ENCODE measurements at places on chromosomes 2 and 18.
A peak's percentile ranks its signal among the peaks of the same experiment; 100 is the strongest.

DNA sequence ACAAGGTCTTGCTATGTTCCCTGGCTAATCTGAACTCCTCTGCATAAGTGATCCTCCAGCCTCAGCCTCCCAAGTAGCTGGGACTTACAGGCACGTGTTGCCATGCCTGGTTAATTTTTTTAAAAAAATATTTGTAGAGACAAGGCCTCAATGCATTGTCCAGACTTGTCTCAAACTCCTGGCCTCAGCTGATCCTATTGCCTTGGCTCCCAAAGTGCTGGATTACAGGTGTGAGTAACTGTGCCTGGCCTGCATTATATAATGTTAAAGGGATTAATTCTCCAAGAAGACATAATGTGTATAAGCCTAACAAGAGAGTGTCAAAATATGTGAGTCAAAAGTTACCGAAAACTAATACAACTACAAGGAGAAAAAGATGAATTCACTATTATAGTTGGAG, 32.2 kb downstream of the BUB1 start:
- DNase-seq = no peak

DNA sequence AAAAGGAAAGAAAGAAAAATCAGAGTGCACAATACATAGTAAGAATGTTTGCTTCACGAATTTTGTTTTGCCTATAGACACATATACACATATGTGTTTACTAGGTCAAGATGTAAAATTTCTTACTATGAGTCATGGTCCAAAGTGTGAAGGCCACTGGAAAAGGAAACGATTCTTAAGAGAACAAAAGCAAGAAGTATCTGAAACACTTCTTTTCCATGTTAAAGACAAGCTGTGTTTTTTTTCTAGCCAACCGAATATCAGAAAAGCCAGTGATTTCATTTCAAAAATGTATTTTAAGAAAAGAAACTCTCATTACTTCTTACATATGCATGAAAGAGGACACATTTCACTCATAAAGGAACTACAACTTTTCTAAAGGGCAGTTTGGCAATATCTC, 24.9 kb downstream of the PECR start:
- no peak for DNase-seq

DNA sequence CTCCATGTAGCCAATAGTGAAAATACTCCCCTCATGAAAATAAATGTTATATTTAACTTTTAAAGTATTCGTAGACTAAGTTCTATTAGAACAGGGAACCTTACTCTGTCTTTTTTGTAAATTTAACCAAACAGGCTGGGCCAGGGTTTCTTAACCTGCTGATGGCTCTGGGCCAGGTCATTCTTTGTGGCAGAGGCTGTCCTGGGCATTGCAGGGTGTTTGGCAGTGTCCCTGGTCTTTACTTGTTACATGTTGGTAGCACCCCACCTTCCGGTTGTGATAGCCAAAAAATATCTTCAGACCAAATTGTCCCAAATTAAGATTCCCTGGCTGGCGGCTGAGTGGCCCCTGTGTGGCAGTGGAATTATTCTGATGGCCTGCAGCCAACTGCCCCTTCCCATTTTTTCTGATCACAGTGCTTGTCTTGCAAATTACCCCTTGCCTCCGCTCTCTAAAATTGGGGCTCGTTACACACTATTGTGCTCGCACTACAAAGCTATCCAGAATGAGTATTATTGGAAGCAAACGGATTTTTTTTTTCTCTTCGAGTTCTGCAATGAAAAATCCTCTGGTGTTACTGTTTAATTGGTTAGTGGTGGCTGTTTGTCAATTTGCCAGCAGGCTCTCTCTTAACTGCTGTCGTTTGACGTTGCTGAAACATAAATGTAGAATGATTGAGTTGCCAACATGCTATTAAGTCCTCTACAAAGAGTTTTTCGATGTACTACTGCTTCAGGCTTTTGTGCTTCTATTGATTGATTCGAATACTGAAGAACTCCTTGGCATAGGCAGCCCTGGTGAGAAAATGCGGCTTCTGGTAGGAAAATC, 216.9 kb downstream of the SH3RF3 start:
- no peak for DNase-seq

DNA sequence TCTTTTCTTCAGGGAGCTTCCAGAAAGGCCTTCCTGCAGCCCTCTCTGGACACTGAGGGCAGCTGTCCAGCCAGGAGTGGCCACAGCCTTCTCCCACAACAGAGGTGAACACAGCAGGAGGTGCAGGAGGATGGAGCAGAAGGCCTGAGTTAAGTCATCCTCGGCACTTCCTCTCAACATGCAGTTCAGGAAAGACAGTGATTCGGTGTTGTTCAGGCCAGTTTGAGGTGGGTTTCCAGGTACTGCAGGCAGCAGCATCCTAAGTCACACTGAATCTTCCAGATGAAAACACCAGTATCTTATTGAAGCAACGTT, 225.3 kb upstream of the PXDN start:
- DNase-seq = no peak

- DNase-seq = no peak
These were observed 11.2 kb upstream of the DAPL1 start for GRCh38 chr2:158783923-158784322.

DNA sequence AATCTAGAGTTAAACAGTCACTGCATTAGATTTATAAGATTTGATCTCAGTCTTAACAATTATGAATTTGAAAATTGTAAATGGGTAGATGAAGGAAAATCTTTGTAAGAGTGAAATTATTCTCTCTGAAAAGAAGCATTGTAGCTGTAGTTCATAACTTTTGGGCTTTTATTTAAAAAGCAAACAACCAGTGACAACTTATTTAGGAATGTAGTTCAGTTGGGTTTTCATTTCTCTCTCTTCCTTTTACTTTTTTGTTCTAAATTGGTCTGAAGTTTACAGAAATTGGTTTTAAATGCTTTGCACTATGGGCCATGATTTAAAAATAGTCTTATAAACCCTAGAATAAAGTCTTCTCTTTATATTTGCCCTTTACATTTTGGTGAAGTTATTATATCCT, 296.6 kb downstream of the GULP1 start:
- DNase-seq = no peak

GRCh38 chr2:178782236-178782635, 25.0 kb downstream of the TTN start:
- no peak for DNase-seq

DNA sequence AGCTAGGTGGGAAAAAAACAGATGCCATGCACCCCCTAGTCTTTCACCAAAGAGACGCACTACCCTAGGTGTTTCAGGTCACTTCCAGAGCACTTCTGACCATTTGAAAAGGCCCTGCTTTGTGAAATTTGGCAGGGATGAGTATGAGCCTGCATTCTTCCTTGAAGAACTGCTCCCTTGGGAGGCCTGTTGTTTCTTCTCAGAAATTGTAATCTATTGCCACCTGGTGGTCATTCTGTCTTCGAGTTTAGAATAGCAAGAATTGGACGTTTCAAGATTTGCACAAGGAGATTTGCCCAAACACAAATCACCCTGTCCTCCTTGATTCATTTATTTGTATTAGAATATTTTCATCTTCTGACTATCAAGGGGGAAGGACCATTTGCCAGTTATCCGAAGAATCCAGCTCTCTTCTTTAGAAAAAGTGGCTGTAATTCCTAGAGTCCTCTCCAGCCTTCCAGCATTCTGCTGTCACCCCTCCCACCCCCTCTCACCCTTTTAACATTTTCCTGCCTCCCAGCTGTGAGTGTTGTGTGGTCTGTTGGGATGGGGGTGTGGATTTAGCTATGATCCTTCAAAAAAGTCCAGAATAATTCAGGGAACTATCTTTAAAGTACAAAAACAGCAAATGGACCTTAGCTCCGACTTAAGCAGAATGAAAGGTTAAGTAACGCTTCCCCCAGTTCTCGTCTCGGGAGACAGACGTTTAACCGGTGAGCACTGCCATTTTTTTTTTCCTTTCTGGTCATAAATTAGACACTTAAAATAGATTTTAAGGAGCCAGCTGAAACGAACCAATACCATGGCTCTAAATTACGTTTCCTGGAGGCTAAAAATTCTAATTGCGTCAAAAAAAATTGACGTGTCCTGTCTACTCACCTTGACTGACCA, 3.7 kb upstream of the GAD1 start:
- DNase-seq = peak; percentile 79

DNA sequence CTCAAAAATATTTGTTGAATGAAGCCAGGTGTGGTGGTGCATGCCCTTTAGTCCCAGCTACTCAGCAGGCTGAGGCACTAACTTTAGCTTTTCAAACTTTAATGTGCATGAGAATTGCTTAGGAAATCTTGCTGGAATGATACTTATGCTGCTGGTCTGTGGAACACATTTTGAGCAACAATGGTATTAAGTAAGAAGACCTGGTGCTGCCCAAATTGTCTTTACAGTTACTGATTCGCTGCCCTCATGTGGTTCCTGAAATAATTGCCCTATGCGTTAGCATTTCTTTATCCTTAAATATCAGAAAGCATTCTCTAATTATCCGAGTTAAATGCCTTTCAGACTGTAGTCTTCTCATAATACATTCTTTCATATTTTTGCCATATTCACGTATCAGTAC, 76.0 kb upstream of the SESTD1 start:
- no peak for DNase-seq

DNA sequence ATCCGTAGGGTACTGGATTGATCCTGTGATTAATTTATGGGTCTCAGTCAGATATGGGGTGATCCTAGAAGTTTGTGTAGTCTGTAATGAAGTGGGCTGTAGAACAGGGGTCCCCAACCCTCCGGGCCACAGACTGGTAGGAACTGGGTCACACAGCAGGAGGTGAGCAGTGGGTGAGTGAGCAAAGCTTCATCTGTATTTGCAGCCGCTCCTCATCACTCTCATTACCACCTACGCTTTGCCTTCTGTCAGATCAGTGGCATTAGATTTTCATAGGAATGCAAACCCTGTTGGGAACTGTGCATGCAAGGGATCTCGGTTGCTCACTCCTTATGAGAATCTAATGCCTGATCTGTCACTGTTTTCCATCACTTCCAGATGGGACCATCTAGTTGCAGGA, 48.8 kb downstream of the EML4 start:
- DNase-seq = no peak

- no peak for DNase-seq
These were observed 1467.4 kb upstream of the NXPH2 start for GRCh38 chr2:140247451-140248195.

DNA sequence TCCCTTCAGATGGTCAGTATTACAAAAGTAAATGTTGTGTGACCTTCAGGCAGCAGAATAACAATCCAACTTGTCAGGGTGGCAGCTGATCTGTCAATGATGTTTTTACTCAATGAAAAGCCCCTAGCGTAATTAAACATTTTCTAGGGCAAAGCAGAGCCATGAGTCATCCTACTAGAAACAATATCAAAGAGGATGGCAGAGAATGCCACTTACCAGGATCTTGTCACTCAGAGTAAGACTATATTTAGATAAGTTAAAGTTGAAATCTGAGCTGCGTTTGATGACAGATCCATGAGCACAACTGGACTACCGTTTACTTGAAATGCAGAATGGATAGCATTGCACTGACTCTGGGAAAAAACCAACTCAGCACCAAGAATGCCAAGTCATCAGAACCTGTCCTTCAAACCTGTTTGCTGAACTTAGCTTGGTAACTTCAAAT, 612.6 kb upstream of the ACVR2A start:
- no peak for DNase-seq

DNA sequence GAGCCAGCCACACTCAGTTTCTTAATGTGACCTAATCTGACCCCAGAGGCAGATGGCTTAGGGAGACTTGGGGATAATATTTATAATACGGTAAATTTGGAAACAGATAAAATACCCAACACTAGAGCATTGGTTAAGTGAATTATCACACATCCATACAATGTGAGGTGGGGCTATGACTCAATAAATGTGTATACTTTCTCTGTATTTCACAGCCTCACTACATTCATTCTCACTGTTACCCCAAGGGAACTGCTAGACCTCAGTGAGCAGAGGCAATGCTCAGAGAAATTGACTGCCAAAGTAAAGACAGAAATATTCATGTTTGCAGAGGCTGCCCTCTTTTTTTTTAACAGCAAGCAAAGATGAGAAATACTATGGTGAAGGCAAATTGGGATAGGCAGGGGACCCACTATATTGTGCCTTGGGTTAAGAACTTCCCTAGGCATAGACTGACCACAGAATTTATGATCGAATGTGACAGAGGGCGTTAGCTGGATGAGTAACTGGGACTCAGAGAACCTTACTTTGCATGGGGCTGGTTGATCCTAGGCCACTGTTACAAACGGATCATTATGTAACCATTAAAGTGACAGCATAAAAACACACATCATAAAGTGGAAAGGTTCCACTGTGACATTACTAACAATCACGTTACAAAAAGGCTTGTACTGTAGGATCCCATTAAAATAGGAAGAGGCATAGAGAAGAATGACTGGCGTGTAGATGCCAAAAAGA, 246.0 kb upstream of the LYPD1 start:
- no peak for DNase-seq

DNA sequence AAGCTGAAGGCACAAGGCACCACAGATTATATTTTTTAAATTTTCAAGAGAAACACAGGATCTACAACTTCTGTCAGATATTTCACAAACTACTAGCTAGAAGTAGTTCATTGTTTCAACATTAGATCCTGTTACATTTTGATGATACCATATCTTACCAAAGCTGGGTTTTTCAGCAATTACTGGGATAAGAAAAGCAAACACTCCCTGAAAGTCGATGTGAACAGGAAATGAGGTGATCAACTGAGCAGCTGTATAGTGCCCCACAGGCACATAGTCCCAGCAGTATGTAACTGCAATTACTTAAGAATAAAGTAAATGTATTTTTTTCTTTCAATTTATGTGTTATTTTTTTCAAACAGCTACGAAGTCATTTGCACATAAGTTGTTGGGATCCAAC, 103.5 kb downstream of the DNER start:
- no peak for DNase-seq
